ENCODE measurements at places on chromosomes 1 and 21. TPM values are rescaled to one million over a fixed set of nuclear protein-coding genes. Genes with fewer than 3 reads are reported as not detected.

The KCNQ4 gene
- polyA plus RNA-seq: 2.5 TPM

The CLCA4 gene
- not detected for polyA plus RNA-seq

The IL12RB2 gene
- polyA plus RNA-seq: 0.54 TPM

The GBP7 gene
- 0.20 TPM for polyA plus RNA-seq

The MAP3K21 gene
- polyA plus RNA-seq: 27.3 TPM

The GFI1 gene
- 0.32 TPM for polyA plus RNA-seq

The NBPF1 gene
- polyA plus RNA-seq: 76.8 TPM

The NPPA gene
- polyA plus RNA-seq: 1.2 TPM

Measured in renal pelvis (tissue), 12 donors.